SK-MEL-5 (cell line): ENCODE measurements at places on chromosomes 1 and 21. TPM values are rescaled to one million over a fixed set of nuclear protein-coding genes. Genes with fewer than 3 reads are reported as not detected.

- DNase-seq: no peak
These were observed 145.4 kb upstream of the HP1BP3 start for GRCh38 chr1:20932437-20932977.

DNA sequence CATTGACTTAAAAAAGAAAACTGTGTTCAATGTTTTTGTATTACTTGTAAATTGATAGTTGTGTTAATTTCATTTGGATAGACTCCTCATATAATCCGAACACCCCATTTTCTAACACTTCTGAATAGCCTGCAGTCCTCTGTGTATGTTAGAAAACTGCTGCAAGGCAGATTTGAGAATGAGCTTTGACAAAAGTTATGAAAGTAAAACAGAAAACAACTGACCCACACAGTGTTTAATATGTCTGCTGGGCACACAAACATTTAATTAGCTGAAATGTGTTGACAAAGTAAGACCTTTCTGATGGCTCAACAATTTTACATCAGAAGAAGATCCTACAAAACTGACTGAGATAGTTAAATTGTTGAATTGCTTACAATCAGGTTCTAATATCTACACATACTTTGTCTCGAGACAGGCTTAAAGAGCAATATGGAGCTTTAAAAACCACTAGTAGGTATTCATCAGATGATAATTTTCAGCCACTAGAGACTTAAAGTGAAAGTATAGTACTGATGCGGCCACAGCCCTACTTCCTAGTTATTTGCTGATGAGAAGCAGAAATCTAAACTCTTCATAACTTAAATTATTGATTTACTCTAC lies 40.0 kb upstream of the PRMT6 start:
- no peak for DNase-seq

- no peak for DNase-seq
These were observed 7.2 kb downstream of the FPGT start for GRCh38 chr1:74205266-74205665.

GRCh38 chr1:181159451-181160140 lies 71.1 kb downstream of the IER5 start:
- no peak for DNase-seq

- DNase-seq: no peak
These were observed 4.4 kb upstream of the WDR26 start for GRCh38 chr1:224438989-224439388.

- no peak for DNase-seq
These were observed 22.8 kb downstream of the LDLRAP1 start for GRCh38 chr1:25566176-25566729.

GRCh38 chr1:245301921-245302320 lies 147.1 kb downstream of the KIF26B start:
- no peak for DNase-seq

DNA sequence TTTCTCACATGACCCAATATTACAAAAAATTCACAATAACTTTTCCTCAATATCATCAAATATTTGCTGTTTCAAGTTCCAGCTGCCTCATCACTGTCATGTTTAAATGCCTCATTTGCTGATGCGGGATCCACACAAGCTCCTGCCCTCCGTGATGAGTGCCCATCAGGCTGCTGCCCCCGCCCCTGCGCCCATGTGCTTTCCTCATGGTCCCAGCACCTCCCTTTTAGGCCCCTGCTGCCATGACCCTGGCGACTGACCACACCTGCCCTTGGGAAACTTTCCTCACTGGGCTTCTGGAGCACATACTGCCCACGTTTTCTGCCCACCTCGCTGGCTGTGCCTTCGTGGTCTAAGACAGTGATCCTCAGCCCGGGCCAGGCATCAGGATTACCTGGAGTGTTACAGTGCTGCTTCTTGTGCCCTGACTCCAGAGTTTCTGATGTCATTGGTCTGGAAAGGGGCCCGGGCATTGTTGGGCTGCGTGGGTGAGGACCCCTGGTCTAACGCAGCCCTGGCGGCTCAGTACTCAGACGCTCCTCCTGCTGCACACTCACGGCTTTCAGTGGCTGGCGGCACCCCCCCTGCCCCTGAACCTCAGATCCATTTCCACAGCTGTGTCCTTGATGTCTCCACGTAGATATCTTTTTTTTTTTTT lies 20.5 kb downstream of the PLEKHM2 start:
- DNase-seq: no peak

GRCh38 chr1:119366424-119366823 lies 2.2 kb upstream of the HAO2 start:
- no peak for DNase-seq

DNA sequence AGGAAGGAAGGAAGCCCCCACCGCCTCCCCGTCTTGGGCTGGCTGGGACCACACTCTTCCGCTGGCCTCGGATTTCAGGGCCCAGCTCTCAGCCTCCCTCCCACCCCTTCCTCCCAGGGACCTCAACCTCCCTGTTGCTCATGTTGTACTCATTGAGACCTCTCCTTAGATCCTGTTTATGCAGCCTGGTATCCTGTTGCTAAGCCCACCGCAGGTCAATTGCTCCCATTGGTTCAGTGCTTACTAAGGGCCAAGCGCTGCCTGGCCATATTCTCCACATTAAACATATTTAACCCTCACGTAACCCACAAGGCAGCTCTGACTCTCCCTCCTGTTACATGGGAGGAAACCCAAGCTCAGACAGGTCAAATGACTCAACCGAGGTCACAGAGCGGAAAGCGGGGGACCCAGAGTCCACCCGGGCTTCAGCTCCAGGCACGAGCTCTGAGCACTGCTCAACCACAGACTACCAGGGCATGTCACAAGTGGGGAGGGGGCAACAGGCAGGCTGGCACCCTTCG lies 23.2 kb upstream of the H6PD start:
- no peak for DNase-seq

DNA sequence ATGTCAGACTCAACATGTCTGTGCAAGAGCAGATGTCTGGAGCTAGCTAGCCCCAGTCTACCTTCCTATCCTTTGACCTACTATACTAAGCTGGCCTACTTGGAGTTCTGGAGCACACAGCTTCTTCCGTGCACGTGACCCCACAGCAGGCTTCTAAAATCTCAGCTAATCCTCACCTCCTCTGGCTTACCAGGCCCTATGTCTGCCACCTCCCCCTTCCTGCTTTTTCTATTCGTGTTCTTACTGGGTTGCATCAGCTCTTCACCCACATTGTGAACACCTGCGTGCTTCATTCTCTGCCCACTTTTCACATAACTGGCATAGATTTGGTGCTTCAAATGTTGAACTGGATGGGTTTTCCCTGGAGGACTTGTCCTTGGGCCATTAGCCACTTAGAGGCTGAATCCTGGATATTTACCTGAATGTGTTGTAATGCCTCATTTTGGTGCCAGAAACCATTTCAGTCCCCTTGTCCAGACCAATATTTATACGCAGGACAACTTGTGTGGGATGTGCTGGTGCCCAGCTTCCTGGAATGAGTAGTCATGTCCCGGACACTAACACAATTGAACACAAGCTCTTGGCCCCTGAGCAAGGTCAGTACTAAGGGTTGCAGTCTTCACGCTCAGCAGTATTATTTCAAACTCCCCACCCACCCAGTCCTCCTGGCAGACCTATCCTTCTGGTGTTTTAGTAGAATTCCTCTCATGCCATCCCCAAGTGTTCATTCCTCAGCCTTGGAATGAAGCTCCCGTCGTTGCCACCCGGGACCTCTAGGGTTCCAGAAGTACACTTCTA lies 24.0 kb downstream of the TENT5C start:
- no peak for DNase-seq

GRCh38 chr1:159089184-159089791 lies 12.7 kb upstream of the AIM2 start:
- DNase-seq: peak; percentile 60

DNA sequence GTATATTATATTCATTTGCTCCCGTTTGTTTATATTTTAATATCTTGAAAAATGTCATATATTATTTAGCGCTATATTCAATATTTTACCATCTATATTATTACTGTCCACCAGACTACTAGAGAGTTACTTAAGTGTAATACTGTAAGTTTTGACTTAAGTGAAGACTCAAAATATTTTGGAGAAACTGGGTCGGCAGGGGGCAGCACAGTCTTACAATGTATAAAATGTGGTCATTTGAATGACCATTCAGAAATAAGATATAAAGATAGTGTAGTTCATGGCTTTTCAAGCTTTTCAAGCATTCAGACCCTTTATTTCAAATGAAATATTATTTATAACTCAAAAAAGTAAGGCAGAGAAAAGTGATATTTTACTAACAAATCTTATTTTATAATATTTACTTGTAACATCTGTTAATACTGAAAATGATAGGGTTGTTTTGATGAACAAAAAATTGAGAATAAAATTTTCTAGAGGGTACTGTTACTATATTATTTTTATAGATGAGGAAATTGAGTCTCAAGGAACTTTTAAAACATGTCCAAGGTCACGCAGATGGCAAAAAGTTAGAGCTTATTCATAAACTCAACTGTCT lies 89.0 kb upstream of the SERTAD4 start:
- peak; percentile 77 for DNase-seq

- DNase-seq: no peak
These were observed 1.4 kb downstream of the RCAN3 start for GRCh38 chr1:24503870-24504523.

GRCh38 chr1:69585666-69586065 lies 17.9 kb downstream of the LRRC7 start:
- no peak for DNase-seq

DNA sequence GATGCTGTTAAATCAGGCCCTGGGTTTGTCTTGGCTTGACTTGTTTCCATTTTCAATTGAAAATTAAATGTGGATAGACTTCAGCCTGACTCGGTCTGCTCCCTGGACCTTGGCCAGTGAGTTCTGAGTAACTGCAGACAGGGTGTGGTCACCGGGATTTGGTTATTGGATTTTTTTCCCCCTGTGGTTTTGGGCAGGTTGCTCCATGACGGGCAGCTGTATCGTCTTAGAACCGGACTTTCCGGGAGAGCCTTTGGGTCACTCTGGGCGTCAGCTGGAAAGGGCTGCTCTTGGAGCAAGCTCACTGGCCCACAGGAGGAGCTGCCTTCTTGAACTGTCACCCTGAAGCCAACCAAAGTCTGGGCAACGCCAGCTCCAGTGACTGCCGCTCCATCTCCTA lies 75.0 kb downstream of the CLIC6 start:
- no peak for DNase-seq

GRCh38 chr1:184424157-184424556 lies 37.3 kb downstream of the C1orf21 start:
- no peak for DNase-seq

GRCh38 chr21:44885615-44886014 lies 12.1 kb upstream of the PTTG1IP start:
- DNase-seq: no peak

GRCh38 chr1:225480825-225481434 lies 53.1 kb upstream of the LBR start:
- peak; percentile 60 for DNase-seq

DNA sequence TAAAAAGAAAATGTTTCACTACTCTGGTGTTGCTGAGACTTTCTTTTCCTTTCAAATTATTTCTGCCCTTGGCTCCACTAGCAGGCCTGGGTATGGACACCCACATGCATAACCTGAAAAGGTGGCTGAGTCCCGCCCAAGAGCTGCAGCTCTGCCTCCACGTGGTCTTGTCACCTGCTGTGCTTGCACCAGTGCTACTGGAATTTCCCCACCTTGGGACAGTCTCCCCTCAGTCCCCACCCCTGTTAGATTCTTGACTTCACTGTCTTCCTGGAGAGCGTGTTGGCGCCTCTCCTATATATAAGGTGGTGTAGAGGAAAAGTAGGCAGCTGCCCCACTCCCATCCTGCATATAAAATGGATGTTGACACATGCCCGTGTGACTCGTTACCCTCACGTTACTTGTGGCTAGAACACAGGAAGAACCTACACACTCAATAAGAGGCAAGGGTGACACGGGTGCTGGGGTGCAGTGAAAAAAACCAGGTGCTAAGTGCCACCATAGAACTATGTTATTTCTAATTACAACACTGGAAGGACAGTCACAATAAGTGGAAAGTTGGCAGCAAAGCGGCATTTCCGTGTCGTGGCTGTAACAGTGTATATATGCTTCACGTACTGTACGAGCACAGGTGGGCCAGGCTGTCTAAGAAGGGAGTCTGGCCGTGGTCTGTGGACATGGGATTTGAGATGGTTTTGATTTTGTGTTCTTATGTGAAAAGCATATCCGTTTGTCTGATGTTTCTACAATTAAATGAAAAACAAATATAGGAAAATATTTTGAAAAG lies 61.0 kb downstream of the POFUT2 start:
- DNase-seq: no peak

GRCh38 chr1:183069562-183070216 lies 46.5 kb downstream of the LAMC1 start:
- no peak for DNase-seq

The ZNF669 gene
- total RNA-seq: 7.8 and 8.3 TPM in 2 replicates

The KCNJ10 gene
- 0.11 and 0.26 TPM in 2 replicates for total RNA-seq

The LRRC38 gene
- not detected in 2 replicates for total RNA-seq

The OR2M3 gene
- total RNA-seq: not detected in 2 replicates

The ARHGEF16 gene
- 0.45 and 0.58 TPM in 2 replicates for total RNA-seq

The CREG1 gene
- 152 and 156 TPM in 2 replicates for total RNA-seq
